ENCODE measurements at places on chromosomes 1 and 21.

- no peak for DNase-seq
Measured at GRCh38 chr1:200252531-200252930, 157.3 kb downstream of the ZNF281 start.

GRCh38 chr1:183933528-183934179 is 103.9 kb downstream of the COLGALT2 start:
- no peak for DNase-seq

DNA sequence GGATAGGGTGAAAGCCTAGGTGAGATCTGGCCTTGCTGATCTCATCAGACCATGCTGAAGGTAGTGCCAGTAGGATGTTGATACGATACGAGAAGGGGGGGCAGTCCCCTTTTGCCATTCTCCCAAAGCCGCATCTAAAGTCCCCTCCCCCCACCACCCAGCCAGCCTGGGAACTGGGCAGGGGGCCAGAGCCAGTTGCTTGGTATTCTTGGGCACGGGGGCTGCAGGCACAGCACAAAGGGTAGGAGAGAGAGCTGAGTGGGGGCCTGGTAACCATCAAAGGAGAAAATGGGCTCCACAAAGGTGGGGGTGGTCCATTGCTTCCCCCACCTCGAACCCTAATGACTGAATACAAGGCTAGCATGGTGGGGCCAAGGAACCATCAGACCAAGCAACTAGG is 5.4 kb downstream of the PEA15 start:
- DNase-seq, result no peak

GRCh38 chr1:235952950-235953615 is 86.4 kb upstream of the LYST start:
- DNase-seq, result no peak

DNA sequence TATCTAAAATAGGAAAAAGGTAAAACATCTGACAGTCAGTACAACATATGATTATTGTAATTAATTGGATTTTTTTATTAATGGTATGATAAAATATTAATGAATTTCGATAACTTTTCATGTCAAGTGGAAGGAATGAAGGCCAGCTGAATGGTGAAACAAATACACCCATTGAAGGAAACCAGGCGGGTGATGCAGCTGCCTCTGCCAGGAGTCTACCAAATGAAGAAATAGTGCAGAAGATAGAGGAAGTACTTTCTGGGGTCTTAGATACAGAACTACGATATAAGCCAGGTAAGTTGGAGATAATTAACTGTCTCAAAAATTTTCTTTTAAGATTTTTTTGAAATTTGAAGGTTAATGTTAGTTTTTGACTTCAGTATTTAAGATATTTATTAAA is 3.2 kb downstream of the SON start:
- DNase-seq, result no peak

DNA sequence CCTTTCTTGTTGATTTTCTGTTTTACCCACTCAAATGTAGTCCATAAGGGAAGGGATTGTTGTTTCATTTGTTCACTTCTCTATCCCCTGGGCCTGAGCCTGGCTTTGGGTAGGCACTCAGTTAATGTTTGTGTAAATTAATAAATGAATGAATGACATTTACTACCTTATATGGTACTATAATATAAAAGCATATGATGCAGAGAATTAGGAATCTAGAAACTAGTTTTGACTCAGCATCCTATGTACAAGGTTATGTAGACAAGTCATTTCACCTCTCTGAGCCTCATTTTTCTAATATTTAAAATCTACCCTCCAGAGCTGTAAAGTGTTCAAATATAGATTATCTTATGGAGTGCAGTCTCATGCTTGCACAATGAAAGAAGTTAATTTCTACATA is 68.9 kb upstream of the S1PR1 start:
- DNase-seq, result no peak

- no peak for DNase-seq
Measured at GRCh38 chr1:215282557-215282956, 200.0 kb downstream of the KCNK2 start.

DNA sequence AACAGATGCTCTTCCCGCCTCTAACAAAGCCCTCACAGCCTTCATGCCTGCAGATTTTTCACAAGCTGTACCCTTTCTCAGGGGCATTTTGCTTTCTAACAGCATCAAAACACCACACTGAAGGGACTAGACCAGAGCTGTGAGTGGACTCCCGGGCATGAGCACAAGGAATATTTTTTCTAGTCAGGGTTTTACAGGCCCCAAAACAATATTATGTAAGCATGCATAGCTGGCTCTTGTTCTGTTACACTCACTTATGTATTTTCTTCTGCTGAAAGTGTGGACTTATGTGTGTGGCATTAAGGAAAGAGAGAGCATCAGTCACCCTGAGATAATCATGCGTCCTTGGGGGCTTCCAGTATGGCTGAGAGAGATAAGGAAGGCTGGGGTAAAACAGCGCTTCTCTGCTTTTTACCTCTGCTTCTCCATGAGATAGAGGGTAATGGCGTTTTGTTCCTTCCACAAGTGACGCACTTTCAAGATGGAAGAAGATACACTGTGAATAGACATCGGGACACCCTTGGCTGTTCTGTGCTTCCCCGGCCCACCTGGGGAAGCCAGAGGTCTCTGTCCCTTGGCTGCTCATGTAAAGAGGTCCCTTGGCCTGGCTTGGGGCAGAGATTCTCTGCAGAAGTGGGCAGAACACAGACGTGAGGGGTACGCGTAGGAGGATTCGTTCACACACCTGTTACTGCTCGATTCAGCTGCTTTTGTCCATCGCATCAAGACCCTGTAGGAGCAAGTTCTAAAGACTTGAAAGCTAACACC is 266.7 kb upstream of the RAB4A start:
- no peak for DNase-seq

DNA sequence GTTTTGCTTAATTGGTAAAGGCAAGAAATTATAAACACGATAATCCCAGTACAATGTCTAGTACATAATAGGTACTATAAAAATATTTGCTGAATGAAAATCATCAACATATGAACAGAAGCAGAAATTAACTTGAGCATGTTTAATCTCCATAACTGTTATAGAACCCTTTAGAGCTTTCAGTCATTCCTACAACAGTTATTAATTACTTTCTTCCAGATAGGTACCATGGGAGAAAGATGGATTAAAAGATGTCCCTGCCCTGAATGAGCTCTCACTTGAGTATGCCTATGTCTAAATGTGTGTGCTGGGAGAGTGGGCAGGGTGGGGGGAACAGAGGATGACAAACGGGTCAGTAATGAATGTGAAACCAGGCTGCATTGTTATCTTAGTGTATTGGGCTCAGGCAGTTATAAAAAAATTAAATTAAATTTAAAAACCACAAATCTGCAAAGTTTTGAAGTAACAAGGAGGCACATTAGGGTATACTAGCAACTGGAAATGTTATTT is 2.4 kb downstream of the EPS15 start:
- no peak for DNase-seq

DNA sequence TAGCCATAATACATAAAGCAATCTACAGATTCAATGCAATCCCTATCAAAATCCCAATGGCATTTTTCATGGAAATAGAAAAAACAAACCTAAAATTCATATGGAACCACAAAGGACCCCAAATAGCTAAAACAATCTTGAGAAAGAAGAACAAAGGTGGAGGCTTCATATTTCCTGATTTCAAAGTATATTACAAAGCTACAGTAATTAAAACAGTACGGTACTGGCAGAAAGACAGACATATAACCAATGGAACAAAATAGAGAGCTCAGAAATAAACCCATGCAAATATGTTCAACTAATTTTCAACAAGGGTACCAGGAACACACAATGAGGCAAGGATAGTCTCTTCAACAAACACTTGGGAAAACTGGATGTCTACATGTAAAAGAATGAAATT is 87.0 kb downstream of the DENND1B start:
- no peak for DNase-seq

DNA sequence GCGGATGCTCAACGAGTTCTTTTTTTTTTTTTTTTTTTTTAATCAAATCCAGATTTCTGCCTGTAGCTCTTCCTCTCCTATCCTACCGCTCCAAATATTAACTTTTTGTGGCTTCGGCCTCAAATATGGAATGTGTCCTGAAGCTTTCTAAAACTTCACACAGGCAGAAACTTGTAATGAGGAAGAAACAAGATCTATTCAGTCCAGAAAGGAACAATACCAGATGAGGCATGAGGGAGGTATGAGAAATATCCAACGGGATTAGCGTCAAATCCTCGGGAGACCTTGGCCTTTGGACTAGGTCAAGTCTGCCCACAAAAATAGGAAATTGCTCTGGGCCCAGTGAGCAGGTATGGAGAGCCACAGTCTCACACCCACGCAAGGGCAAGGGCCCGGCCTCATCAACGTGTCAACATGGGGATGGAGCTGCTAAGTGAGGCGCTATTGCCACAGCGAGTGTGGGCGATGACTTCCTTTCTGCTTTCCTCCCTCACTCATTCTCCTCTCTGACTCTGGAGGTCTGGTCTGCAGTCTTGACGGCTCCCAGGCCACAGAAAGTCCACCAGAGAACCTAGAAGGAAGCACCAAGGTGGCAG is 66.6 kb downstream of the BCAR3 start:
- no peak for DNase-seq

DNA sequence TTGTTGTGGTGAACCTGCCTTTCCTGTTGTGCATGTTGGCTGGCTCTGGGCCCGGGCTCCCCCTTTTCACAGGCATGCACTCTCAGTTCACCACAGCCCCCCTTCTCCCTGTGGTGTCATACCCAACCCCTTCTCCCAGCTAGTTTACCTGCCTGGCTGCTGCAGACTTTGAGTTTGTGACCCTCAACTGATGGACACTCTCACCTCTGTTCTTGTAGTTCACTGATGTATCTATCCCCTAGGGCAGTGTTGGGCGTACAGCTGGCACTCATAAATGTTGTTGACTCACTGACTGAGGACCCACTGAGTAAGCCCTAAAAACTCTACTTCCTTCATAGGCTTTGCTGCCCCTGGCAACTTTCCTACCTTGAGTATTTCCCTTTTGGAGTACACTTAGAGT is 54.9 kb downstream of the WDR64 start:
- DNase-seq, result no peak

DNA sequence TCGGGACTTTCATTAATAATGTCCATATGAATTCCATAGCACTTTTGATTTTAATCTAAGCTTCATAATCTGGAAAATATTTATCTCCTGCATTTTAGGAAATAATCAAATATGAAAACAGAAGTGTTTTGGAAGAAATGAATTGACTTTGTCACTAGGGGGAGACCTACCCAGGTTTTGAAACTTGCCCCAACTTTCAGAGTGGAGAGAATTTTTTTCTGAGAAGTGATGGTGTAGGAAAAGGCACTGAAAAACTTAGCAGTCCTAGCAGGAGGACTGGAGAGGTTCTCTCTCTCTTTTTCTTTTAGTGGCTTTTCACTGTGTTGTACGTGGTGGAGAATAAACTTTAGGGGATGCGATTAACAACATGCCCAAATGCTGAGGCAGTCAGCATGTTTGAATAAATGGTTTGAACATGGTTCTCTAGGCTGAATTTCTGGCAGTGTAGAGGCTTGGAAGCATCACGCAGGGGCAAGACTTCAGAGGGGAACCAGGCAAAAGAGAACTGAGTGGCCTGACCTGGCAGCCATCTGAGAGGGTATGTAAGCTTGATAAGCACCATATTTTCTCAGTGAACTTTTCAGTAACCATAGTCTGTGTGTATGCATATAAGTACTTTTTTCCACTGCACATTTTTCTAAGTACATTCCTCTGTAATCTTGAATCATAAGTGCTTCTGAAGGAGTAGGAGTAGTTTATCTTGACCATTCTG is 68.3 kb upstream of the NEK7 start:
- no peak for DNase-seq

DNA sequence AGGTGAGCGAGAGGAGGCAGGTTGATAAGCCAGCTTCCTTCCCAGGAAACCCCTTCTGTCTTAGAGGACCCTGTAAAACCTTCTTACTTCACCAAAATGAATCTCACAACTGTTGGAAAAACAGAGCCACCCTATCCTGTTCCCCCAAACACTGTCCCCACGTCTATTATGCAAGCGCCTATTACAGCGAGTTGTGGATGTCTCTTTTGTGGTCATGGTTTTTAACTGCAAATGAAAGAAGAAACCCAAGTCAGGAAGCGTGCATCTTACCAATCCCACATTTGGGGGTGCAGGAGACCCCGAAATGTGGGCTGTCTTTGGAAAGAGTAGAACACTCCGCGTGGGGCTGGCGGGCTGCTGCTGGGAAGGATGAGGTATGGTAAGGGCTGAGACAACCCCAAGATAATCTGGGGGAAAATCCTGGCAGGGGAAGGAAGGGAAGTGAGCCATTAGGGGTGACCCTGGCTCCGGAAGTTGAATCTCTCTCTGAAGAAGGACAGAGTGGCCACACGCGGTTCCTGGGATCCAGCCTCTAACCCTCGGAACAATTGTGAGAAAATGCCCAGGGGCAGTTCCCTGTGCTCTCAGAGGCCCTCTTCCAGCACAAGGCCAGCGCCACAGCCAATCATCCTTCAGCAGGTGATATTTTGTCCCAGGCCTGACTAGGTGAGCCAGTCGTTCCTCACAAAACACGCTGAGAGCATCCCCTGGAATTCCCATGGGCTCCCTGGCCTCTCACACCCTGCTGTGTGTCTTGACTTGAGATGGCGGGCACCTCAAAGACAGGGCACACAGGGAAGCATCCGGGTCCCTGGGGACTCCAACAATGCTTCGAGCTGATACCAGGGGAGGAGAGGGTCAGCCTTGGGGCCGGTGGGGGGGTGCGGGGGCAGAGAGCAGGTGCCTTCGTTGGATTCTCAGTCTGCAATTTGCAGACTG is 168.5 kb upstream of the IRF2BP2 start:
- DNase-seq, result no peak

- DNase-seq, result no peak
Measured at GRCh38 chr1:97849345-97850340, 71.2 kb downstream of the DPYD start.

DNA sequence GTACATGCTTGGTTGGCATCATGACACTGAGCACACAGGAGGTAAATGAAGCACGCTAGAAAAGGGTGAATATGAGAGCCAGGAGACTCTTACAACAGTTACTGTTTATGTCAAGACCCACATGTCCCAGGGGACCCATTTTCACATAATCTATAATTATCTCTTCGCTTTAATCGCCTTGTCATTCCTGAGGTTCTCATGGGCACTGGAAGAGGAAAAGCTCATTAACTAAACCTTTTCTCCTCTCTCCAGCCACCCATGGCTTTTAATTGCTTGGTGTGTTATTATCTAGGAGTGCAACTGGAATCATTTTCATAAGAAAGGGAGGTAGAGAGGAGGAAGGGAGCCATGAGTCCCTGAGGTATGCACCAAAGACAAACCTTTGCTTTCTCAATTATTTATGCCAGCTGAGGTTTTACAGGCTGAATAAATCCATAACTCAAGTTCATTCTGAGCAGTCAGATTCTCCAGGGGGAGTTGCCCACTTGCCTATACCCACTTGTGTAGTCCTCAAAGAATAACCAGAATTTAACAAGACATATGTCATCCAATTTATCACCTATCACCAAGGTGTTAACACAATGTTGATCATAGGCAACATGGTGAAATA is 77.4 kb downstream of the ACBD6 start:
- DNase-seq, result no peak

All from brain pericyte (primary cell).